ENCODE measurements at places on chromosomes 2 and 18.
A peak's percentile ranks its signal among the peaks of the same experiment; 100 is the strongest.

DNA sequence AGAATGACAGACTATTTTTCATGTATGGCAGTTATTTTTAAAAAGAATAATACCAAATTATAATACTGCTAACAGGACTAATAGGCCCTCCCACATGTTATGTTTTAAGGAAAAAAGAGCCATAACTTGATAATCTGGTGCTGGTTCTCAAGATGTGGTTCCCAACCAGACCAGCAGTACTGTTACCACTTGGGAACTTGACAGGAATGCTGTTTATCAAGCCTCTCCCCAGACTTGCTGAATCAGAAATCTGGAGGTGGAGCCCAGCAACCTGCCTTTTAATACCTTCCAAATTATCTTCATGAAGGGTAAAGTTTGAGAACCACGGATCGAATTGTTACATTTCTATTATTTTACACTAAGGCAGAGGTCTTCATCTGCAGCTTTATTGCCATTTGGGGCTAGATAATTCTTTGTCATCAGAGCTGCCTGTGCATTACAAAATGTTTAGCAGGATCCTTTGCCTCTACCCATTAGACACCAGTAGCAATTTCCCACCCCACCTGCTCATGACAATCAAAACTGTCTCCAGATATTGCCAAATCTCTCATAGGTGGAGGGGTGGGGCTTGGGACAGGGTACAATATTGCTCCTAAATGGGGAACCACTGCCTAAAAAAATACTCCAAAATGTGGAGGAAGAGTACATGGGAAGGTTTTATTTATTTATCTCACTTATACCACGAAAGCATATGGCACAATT, 629.6 kb downstream of the ARHGAP15 start:
- DNase-seq = no peak

- no peak for DNase-seq
Observed at GRCh38 chr2:212451786-212452231, 86.8 kb downstream of the ERBB4 start.

DNA sequence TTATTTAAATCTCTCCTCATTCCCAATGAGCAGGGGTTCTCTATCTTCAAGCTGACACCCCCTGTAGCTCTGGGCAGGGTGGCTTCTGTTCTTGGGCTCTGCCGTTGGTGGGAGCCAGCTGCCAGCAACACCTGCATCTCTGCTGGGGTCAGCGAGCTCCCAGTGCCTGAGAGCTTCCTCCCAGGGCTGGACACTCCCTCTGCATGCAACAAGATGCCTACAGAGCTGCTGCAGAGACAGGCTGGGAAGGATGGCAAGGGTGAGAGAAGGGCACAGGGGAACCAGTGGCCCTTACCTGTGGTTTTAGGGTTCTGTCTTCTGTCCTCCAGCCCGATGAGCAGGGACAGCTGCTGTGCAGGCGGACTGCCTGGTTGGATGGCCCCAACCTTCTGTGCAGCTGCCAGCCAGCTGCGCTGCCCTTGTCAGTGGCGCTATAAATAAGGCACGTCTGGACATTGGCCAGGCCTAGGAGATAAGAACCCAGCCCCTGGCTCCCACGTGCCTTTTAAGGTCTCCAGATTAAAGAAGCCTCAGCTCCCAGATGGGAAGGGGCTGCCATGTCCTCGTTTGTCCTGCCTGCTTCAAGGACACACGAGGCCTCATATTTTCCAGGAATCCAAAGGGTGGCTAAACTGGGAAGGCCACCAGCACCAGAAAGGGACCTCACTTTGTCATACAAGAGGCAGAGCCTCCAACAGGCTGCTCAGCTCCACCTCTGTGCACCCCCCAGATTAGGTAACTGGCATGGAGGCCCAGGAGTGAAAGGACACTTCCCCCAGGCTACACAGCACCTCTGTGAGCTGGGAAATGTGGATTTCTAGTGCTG, 39.5 kb upstream of the FHL2 start:
- DNase-seq = no peak

DNA sequence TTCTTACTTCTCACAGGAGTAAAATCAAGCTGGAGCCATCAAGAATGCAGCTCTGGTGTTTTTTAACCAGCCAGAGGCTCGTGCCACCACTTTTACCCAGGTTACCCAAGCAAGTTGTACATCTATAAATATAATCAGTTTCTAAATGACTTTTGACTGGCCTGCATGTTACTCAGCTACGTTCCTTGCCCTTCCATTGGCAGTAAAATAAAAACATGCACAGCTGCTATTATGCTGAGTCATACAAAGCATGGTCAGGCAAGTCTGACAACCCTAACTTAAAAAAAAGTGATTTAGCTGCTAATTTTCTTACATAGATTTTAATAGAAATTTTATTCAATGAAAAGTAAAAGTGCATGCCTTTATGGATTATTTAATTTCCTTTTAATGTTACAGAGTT, 111.7 kb upstream of the CSRNP3 start:
- DNase-seq = no peak

GRCh38 chr2:23460228-23460627, 75.2 kb downstream of the KLHL29 start:
- DNase-seq = peak; percentile 38

DNA sequence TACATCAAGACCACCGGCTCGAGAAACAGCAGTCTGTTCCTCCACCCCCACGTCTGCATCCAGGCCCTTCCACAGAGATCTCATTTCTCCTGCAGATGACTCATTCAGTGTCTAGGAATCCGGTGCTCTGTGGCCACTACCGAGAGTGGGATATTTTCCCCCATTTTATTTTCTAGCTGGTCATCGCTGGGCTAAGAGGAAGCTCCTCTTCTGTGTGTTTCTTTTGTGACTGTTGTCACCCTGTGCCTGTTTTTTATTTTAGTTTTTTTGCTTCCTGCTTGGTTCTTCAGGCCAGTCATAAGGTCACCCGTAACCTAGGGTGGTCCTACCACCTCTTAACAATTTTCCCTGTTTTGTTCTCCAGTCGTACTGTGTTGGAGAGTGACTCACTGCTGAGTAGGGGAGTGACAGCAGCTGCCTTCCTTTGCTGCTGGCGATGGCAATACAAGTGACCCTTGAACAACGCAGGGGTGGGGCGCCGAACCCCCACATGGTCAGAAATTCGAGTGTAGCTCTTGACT, 6.7 kb downstream of the RAMP1 start:
- DNase-seq = no peak

GRCh38 chr2:191759680-191760079, 81.7 kb downstream of the NABP1 start:
- DNase-seq = no peak

DNA sequence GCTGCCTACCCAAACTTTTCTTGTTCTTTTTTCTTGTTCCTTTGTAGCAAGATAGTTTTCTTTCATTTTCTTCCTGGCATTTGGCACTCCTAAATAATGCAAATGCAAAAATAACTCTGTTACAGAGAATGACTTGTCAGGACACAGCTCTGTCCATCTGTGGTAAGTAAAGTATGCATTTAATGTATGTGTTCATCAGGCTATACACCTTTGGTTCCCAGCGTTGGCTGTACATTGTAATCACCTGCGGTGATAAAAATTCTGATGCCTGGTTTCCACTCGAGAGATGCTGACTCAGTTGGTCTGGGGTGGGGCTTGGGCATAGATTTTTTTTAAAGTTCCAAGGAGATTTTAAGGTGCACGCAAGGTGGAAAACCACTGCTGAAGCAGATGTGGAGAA, at the start of gene SERPINB13:
SERPINB13 (plus strand) TSS at position 378 of the 400 bp plus-strand sequence. CDS start 1,325 bp downstream, outside the sequence.
- DNase-seq = no peak

DNA sequence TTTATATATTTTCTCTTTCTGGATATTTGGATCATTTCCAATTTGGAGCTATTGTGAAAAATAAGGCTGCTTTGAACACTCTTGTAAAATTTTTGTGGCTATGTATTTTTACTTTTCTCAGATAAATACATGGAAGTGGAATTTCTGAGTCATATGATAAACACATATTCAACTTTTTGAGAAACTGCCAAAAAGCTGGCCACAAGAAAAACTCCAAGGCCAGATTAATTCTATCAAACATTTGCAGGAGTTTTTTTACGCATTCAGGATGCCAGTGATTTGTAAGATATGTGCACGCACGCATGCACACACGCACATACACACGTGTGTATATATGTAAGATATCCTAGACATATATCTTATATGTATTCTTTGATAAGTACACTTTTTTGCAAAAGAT, 477.5 kb upstream of the SPHKAP start:
- no peak for DNase-seq

GRCh38 chr2:174336501-174337336, 2.0 kb downstream of the SP9 start:
- DNase-seq = no peak

GRCh38 chr18:37161491-37161890, 332.6 kb downstream of the KIAA1328 start:
- DNase-seq = no peak

GRCh38 chr18:58605027-58606020, 23.6 kb downstream of the ALPK2 start:
- peak; percentile 85 for DNase-seq

GRCh38 chr2:216001216-216002100, 11.9 kb downstream of the MREG start:
- DNase-seq = peak; percentile 42

GRCh38 chr2:132943829-132944228, 273.8 kb upstream of the LYPD1 start:
- DNase-seq = no peak

GRCh38 chr2:197445746-197446145, 7.6 kb upstream of the COQ10B start:
- no peak for DNase-seq

GRCh38 chr2:239647052-239647819, 246.4 kb upstream of the HDAC4 start:
- DNase-seq = peak; percentile 48

DNA sequence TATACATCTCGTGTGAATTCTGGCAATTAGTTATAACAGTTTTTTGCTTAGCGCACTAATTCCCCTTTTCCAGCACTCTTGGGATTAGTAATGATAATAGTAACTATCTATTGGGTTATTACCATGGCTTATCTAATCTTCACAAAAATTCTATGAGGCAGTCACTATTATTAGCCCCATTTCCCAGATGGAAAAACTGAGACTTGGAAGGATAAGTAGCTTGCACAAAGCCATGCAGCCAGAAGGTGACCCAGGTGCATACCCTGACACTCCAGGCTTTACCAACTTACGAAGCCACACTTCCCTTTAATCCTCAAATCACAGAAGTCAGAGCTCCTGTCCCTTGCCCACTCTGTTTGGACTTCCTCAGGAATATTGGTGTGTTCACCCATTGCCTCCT, 156.8 kb downstream of the CYP26B1 start:
- no peak for DNase-seq

- DNase-seq = no peak
Observed at GRCh38 chr2:28772351-28772750, 20.7 kb downstream of the PPP1CB start.

DNA sequence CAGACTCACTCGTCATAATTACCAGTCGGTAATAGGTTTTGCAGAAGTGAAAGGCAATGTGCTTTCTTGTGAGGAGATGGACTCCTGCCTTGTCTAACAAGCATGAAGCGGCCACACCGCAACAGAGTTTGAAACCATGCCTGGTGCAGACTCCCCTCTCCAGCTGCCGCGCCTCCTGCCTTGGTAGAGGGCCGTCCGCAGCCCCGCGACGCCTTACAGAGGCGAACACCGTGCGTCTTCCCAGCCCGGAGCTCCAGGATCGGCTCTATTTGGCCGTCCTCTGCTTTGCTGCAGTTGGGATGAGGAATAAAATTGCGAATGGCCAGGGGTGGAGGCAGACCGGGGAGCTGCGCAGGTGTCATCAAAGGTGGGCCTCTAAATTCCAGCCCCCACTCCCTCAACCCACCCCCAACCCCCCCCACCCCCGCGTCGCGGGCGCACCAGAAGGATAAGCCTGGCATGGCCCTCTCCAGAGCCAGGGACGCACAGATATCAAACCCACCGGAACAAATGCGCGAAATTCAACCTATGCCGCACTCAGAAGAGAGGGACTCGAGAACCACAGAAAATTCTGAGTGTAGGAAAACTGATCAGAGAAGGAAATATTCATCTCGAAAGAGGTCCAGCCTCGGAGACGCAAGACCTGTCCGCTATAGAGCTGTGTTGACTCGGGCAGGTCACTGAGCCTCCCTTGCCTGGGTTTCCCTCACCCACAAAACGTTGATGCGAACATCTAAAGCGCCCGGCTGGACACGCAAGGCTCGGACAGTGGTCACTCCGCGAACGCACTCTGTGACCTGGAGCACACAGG, 1.1 kb downstream of the TRABD2A start:
- peak; percentile 30 for DNase-seq

GRCh38 chr18:21474621-21475020, 125.9 kb downstream of the ESCO1 start:
- no peak for DNase-seq

- no peak for DNase-seq
Observed at GRCh38 chr2:143075711-143076110, 53.5 kb upstream of the ARHGAP15 start.

GRCh38 chr2:196331851-196332250, 160.5 kb upstream of the STK17B start:
- DNase-seq = peak; percentile 18

GRCh38 chr2:85999061-85999831, 106.4 kb downstream of the POLR1A start:
- peak; percentile 64 for DNase-seq

DNA sequence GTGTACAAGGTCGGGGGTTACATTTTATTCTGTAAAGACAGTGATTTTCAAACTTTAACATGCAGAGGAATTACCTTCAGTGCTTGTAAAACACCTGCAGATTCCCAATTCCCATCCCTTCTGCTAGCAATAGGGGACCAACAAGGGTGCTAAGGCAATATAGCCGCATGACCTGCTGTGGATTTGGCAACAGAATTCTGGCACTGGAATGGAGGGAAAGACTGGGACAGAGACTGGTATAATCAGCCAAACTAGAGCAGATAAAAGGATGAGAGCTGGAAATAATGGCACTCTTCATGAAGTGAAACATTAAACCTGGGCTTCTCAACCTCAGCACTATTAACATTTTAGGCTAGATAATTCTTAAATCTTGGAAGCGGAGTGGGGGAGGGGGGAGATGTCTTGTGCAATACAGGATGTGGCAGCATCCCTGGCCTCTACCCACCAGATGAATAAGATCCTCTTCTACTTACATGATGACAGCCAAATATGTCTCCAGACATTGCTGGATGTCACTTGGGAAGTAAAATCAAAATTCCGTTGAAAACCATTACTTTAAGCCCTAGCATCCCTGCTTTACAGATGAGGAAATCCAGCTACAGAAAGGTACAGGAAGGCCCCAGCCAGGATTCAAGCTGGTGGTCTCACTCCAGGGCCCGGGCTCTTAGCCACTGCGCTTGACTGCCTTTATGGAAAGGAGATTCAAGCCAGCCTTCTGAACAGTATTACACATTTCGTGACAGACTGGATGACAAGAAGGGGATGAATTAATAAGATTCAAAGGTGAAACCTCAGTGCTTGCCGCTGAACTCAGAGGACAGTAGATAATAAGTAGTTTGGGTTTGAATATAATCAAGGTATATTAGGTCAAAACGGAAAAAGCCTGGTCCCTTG, 1.7 kb downstream of the EVA1A start:
- DNase-seq = no peak

DNA sequence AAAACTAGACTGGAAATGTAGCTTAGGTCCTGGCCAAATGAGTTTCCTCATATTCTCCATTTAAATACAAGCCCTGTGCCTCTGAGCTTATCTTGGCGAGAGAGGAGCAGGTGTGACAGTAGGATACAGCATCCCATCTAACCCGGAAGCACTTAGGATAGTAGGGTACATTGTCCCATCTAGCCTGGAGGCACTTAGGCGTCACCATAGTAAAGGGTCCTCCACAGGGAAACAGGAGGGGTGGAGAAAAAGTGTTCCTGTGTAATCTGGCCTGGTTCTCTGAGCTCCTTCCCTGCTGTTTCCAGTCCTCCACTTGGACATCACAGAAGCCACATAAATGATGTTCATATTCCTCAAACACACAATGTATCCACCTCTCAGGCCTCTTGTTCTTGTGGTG, 301.4 kb downstream of the GALR1 start:
- no peak for DNase-seq

Measured in suppressor macrophage treated with lipopolysaccharide for 1 hour (primary cell).